ENCODE measurements at places on chromosomes 6 and 20. TPM values are rescaled to one million over a fixed set of nuclear protein-coding genes. Genes with fewer than 3 reads are reported as not detected.

The CST1 gene
- not detected for total RNA-seq

The HCRTR2 gene
- 0.11 TPM for total RNA-seq

The FBXO30 gene
- total RNA-seq = 5.6 TPM

The TMEM217 gene
- total RNA-seq = 2.1 TPM

The ALDH8A1 gene
- total RNA-seq = 0.51 TPM

The GSTA2 gene
- not detected for total RNA-seq

The WFDC12 gene
- total RNA-seq = not detected

The PACSIN1 gene
- total RNA-seq = 0.47 TPM

The FNDC1 gene
- 0.08 TPM for total RNA-seq

The BPIFA1 gene
- not detected for total RNA-seq

The DPPA5 gene
- total RNA-seq = not detected

The DEFB124 gene
- not detected for total RNA-seq

The SLC35D3 gene
- not detected for total RNA-seq

The SYCP2 gene
- 0.60 TPM for total RNA-seq

- DNase-seq = peak; percentile 32
- peak within 1 kb of the TSS; percentile 64 for H3K27ac ChIP-seq
- no peaks in the 10 kb centered on the region for H3K4me1 ChIP-seq
- no peaks in the 10 kb centered on the region for H3K36me3 ChIP-seq
- no peaks in the 10 kb centered on the region for H3K27me3 ChIP-seq
- peak within 1 kb of the TSS; percentile 32 for H3K4me3 ChIP-seq
Measured at GRCh38 chr6:75493400-75494064, at the start of gene FILIP1. Gene FILIP1 (minus strand): TSS chr6:75493800. CDS start chr6:75414972, 78,828 bp downstream.

GRCh38 chr20:54133434-54134427 is 40.1 kb downstream of the CYP24A1 start:
- DNase-seq = no peak
- no peaks in the 10 kb centered on the region for H3K27me3 ChIP-seq
- no peaks in the 10 kb centered on the region for H3K36me3 ChIP-seq
- H3K4me1 ChIP-seq = no peaks in the 10 kb centered on the region

GRCh38 chr6:35041086-35041861 is 99.9 kb downstream of the TCP11 start:
- no peak overlapping the region for H3K4me3 ChIP-seq
- H3K4me1 ChIP-seq = peaks cover 6% of the 10 kb centered on the region
- no peak overlapping the region for H3K27ac ChIP-seq
- no peaks in the 10 kb centered on the region for H3K36me3 ChIP-seq

DNA sequence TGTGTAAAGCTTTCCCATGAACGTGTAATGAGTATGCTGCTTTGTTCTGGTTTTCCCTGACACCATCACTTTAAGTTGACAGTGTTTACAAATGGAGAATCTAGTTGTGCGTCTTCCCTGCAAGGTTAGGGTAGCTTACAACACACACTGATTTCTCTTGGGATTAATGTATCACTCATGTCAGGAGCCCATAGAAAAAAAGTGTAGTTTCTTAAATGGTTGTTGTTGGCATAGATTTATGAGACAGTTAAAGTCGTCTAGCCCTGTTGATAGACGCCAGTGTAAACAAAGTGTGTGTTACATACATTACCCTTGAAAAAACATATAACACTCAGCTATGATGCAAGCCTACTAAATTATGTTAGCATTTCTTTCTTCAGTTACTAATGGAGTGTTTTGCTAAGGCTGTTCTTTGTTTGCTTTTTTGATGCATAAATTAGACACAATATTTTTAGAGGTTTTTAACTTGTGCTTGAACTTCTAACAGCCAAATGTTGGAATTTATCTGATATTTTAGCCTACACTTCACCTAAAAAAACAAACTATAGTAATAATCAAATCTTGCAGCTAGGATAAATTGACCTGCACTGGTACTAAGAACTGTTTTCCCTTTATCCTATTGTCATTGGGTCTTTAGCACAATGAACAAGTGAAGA is 88.6 kb downstream of the RNF217 start:
- DNase-seq = no peak
- H3K4me1 ChIP-seq = no peaks in the 10 kb centered on the region

GRCh38 chr6:77205936-77206335 is 257.4 kb downstream of the HTR1B start:
- H3K27ac ChIP-seq = no peak overlapping the region
- H3K4me1 ChIP-seq = no peaks in the 10 kb centered on the region
- no peaks in the 10 kb centered on the region for H3K36me3 ChIP-seq
- H3K4me3 ChIP-seq = no peak overlapping the region
- no peaks in the 10 kb centered on the region for H3K27me3 ChIP-seq
- no peak for DNase-seq

GRCh38 chr20:3911956-3912355 is 22.8 kb downstream of the PANK2 start:
- H3K4me3 ChIP-seq = no peak overlapping the region
- no peak for DNase-seq
- no peak overlapping the region for H3K27ac ChIP-seq
- H3K4me1 ChIP-seq = peaks cover 1% of the 10 kb centered on the region

DNA sequence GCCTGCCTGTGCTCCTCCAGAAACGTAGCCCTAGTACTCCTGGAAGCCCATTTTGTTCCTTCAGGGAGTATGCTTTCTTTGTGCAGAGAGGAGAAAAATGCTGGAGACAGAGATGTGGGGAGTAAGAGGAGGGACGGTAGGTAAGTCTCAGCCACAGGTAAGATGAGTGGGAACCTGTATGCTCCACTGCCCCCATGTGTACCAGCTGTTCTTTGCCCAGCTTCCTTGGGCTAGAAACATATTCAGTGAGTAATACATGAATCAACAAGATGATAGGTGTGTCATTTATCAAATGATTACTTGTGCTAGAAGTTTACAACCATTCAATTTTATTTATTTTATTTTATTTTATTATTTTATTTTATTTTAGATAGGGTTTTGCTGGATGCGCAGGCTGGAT is 13.6 kb upstream of the CEP85L start:
- H3K4me1 ChIP-seq = peaks cover 2% of the 10 kb centered on the region
- H3K36me3 ChIP-seq = no peaks in the 10 kb centered on the region
- H3K27me3 ChIP-seq = no peaks in the 10 kb centered on the region

- H3K27me3 ChIP-seq = no peaks in the 10 kb centered on the region
- H3K4me1 ChIP-seq = no peaks in the 10 kb centered on the region
- H3K27ac ChIP-seq = no peak overlapping the region
- H3K36me3 ChIP-seq = no peaks in the 10 kb centered on the region
Measured at GRCh38 chr20:46169245-46170171, 51.4 kb downstream of the CD40 start.

- no peak overlapping the region for H3K27ac ChIP-seq
- peaks cover 2% of the 10 kb centered on the region for H3K4me1 ChIP-seq
- no peaks in the 10 kb centered on the region for H3K27me3 ChIP-seq
- DNase-seq = no peak
Measured at GRCh38 chr6:7138046-7138531, 30.3 kb downstream of the RREB1 start.

DNA sequence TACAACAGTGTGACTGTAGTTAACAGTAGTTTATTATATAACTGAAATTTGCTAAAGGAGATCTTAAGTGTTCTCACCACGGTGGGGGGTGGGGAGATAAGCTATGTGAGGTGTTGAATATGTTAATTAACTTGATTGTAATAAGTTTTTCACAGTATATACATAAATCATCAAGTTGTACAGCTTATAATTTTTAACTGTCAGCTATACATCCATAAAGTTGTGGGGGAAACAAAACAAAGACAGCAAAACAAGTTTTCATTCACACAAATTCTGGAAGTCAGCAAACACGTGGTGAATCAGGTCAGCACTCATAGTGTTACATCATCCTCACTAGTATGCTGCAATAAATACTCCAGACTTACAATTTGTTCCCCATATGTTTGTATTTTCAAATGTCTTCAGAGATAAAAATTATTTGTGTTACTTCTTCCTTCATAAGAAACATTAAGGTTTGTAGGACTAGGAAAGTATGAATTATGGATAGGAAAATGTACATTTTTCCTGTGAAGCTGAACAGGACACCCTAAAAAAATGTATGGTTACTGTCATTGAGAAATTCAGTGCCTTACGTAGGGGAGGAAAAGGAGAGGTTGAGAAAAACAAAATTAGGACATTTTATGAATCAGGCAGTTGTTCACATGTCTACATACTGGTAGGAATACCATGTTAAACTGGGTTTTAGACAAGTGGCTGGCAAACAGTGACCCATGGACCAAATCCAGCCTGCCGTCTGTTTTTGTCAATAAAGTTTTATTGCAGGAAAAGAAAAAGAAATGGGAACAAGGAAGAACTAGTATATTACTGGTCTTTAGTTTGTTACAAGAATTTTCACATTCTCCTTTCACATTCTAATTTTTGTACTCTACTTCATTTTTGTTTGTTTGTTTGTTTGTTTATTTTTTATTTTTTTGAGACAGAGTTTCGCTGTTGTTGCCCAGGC is 6.0 kb downstream of the SUMO4 start:
- H3K27me3 ChIP-seq = no peaks in the 10 kb centered on the region
- H3K4me3 ChIP-seq = no peak overlapping the region
- no peak overlapping the region for H3K27ac ChIP-seq
- no peaks in the 10 kb centered on the region for H3K4me1 ChIP-seq

DNA sequence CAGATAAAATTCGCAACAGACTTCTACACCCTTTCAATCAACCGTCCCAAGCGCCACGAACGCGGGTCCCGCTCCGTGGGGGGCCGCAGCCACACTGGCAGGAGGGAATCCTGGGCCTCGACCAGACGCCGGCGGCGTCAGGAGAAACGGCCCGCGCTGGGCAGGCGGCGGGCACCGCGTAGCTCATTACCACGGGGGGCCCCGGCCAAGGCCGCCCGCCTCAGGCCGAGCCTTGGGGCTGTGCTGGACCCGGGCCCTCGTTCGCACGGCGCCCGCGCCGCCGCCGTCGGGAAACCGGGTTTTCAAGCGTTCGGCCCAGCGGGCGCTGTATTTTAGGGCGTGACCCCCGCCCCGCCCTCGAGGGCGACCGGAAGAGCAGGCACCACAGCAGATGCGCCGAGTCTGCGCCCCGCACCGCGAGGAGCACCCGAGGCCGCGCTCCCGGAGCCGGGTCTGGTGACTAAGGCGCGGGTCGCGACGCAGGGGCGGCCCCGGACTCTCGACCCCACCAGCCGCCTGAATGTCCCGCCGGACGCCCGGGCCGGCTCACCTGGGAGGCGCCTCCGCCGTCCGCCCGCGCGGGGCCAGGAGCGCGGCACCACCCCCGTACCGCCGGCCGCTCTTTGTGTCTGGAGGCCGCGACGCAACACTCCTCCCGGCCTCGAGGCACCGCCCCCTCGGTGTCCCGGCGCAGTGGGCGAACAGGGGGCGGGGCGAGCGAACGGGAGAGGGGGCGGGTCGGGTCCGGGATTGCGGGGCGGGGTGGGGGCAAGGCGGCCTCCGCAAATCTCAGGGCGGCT is at the start of gene NINL:
NINL (minus strand) TSS at position 627 of the 800 bp plus-strand sequence. CDS start 58,944 bp downstream, outside the sequence.
- peaks cover 4% of the 10 kb centered on the region for H3K4me1 ChIP-seq
- peak within 1 kb of the TSS; percentile 42 for H3K27ac ChIP-seq
- H3K27me3 ChIP-seq = no peaks in the 10 kb centered on the region
- no peaks in the 10 kb centered on the region for H3K36me3 ChIP-seq

- H3K27me3 ChIP-seq = no peaks in the 10 kb centered on the region
- peak overlapping the region; percentile 47 for H3K4me3 ChIP-seq
- peak; percentile 69 for DNase-seq
- peak overlapping the region; percentile 99 for H3K27ac ChIP-seq
- H3K4me1 ChIP-seq = peaks cover 4% of the 10 kb centered on the region
- H3K36me3 ChIP-seq = no peaks in the 10 kb centered on the region
Measured at GRCh38 chr6:124962639-124963415, 590 bp downstream of the RNF217 start.

DNA sequence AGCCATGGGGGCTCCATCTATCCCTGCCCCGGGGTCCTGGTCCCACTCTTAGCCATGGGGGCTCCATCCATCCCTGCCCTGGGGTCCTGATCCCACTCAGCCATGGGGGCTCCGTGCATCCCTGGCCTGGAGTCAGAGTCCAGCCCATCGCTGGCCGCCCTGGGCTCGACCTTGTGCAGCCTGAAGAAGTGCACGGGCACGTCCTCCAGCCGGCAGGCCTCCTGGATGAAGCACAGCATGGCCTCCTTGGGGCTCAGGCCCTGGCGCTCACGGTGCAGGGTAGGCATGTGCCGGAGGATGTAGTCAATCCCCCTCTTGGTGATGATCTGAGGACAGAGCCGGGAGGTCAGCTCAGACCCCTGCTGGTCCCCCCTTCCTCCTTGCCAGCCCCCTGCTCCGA is 15.6 kb downstream of the FRMD1 start:
- no peaks in the 10 kb centered on the region for H3K4me1 ChIP-seq
- H3K4me3 ChIP-seq = no peak overlapping the region
- no peak for DNase-seq

GRCh38 chr6:2037237-2037926 is 208.0 kb downstream of the GMDS start:
- H3K4me3 ChIP-seq = no peak overlapping the region
- no peak overlapping the region for H3K27ac ChIP-seq
- no peaks in the 10 kb centered on the region for H3K27me3 ChIP-seq
- H3K4me1 ChIP-seq = no peaks in the 10 kb centered on the region
- DNase-seq = no peak

DNA sequence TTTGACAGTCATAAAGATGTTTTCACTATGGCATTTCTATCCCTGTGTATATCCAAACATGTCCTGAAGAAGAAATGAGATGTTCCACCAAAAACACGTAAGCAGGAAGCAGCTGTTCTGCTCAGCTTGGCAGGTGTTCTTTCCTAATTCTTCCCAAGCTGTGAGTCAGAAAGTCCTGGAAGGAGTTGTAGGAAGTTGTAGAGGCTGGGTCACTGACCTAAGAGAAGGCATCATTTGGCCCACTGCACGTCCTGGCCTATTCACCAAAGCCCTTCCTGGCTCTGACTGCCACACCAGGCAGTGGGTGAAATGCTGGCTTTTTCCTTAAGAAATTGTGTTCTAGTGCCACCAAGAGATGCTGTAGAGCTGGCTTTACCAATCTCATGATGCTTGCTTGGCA is 40.3 kb downstream of the STX11 start:
- no peak overlapping the region for H3K27ac ChIP-seq
- no peak overlapping the region for H3K4me3 ChIP-seq
- no peak for DNase-seq

DNA sequence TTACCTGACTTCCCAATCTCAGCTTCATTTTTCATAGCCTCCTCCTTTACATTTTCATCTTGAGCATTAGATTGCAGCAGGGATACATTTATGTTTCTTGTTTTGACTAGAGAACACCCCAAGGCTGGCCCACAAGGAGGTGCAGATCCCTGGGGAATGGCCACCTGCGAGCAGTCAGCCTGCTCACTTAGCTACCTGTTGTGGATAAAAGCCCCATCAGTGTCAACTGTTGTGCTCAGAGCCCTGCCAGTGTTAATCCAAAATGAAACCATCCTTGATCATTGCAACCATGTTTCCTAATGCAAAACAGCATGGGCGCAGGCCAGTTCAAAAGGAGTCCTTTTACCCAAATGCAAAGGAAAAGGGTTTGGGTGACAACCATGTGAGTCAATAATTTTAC is 50.8 kb downstream of the CNR1 start:
- no peaks in the 10 kb centered on the region for H3K36me3 ChIP-seq
- H3K27ac ChIP-seq = no peak overlapping the region
- H3K27me3 ChIP-seq = no peaks in the 10 kb centered on the region
- DNase-seq = no peak

DNA sequence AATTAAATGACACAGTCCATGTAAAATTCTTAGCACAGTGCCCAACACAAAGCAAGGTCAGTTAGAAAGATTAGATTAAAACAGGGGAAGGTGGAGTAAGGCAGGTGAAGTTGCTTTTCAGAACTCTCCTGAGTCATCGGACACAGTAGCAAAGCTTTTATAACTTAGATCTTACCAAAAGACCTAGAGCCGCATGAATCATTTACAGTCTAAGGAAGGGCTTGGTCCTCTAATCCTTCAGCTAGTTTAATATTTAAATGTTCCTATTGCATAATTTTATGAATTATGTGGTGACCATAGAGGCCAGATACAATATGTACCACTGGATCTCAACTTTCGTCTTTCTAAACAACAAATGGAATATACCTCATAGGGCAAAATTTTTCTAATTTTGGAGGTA is 202.1 kb upstream of the SNX9 start:
- H3K4me3 ChIP-seq = no peak overlapping the region
- no peaks in the 10 kb centered on the region for H3K27me3 ChIP-seq
- no peak for DNase-seq
- no peaks in the 10 kb centered on the region for H3K36me3 ChIP-seq
- H3K27ac ChIP-seq = no peak overlapping the region

Measured in ovary (tissue), 10 donors.